ENCODE measurements at places on chromosomes 16 and 17.

- no peak for DNase-seq
These were observed 142.8 kb downstream of the AXIN2 start for GRCh38 chr17:65418622-65419021.

DNA sequence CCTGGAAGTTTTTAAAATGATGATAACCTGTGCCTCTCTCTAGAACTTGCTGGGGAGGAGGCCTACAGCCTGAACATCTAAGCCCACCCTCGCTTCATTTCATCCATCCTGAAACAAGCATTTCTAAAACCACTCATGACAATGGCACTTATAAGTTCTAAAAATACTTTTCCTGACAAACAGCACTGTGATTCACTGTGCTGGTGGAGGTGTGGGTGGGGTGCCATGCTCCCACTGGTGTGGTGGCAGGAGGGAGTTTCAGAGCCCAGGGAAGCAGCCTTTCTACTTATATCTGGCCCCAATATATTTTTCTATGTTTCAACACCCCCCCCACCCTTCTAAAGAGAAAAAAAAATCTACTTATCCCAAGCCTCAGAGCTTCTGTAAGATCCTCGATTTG, 52.6 kb downstream of the RAB11FIP4 start:
- no peak for DNase-seq

GRCh38 chr17:77581480-77581879, 377.0 kb upstream of the TNRC6C start:
- DNase-seq, result no peak

DNA sequence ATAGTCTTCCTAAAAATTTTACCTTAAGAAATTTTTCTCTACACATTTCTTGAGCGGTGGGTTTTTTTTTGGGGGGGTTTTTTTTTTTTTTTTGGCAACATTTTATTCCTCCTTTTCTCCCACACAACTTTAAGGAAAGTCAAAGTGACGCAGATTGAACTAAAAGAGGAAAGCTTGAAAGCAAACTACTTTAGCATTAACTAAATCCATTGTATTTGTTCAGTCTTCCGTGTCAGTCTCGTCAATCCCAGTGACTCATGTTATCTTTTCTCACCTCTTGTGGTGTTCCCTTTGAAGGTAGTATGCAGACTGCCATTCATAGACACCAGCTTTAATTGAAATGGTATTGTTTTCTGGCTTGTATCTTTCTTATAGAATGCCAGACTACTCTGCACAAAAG, 39.3 kb downstream of the TADA2A start:
- DNase-seq, result no peak

- no peak for DNase-seq
These were observed 273.2 kb downstream of the C16orf95 start for GRCh38 chr16:87044032-87044382.

GRCh38 chr16:48617711-48618148, 7.8 kb upstream of the N4BP1 start:
- no peak for DNase-seq

DNA sequence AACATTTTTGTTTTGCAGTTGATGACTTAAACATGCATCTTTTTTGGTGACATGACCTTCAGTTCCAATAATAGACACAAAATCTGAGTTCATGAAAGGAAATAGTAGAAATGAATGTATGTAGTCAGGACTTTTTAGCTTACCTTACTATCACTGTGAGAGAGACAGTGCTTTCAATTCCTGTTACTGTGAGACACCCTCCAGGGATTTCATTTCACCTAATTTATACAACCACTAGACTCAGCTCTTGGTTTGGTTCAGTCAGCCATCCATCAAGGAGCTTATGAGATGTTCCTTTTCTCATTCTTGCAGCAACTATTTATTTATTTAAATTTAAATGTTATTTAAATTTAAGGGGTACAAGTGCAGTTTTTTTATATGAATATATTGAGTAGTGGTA, 77.9 kb downstream of the MAP2K4 start:
- DNase-seq, result no peak

Data from GM18507 (cell line).